ENCODE measurements at places on chromosomes 2 and 18. TPM values are rescaled to one million over a fixed set of nuclear protein-coding genes. Genes with fewer than 3 reads are reported as not detected.

PLGLB2 gene
- not detected for total RNA-seq

NYAP2 gene
- total RNA-seq, result not detected

SLC4A3 gene
- total RNA-seq, result 5.0 TPM

IL36A gene
- not detected for total RNA-seq

Data from G401 (cell line).